Activated T-cell treated with anti-CD3 and anti-CD28 coated beads for 24 hours (primary cell): ENCODE measurements at places on chromosomes 6 and 20.

GRCh38 chr20:16263582-16263981 is 309.7 kb downstream of the KIF16B start:
- DNase-seq: no peak

DNA sequence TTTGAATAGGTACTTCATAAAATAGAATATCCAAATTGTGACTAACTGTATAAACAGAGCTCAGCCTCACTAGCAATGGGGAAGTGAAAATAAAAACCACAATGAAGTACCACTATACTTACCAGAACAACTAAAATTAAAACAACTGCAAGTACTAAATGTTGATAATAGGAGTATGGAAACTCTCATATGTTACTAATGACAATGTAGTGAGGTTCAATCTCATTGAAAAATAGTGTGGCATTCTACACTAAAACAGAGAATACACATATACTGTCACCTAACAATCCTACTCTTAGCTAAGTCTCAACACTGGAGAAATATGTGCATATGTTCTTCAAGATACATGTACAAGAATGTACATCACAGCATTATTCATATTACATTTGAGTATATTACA is 132.0 kb upstream of the CARMIL1 start:
- no peak for DNase-seq

- no peak for DNase-seq
Observed at GRCh38 chr6:110629153-110629552, 152.7 kb upstream of the SLC22A16 start.

DNA sequence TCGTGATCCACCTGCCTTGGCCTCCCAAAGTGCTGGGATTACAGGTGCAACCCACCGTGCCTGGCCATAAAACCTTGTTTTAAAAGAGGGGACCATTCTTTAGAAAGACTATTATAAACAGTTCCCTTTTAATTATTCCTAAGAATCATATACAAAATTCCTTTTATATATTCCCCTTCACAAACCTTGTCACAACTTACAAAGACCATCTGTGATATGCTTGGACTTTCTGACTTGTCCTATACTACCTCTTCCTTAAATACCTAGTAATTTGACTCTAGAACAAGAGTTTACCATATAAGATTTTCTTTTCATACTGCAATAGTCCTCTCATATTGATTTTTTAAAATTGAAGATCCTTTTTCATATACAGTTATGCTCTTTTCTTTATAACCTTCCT is 135.8 kb upstream of the PRSS16 start:
- DNase-seq: no peak

- DNase-seq: no peak
Observed at GRCh38 chr20:43178080-43178479, 11.6 kb downstream of the PTPRT start.
